ENCODE measurements at places on chromosomes 3 and 15.

GRCh38 chr3:71672340-71672739 is 52.9 kb downstream of the EIF4E3 start:
- DNase-seq, result no peak

- no peak for DNase-seq
Measured at GRCh38 chr3:150544041-150544440, 2.3 kb downstream of the SERP1 start.

DNA sequence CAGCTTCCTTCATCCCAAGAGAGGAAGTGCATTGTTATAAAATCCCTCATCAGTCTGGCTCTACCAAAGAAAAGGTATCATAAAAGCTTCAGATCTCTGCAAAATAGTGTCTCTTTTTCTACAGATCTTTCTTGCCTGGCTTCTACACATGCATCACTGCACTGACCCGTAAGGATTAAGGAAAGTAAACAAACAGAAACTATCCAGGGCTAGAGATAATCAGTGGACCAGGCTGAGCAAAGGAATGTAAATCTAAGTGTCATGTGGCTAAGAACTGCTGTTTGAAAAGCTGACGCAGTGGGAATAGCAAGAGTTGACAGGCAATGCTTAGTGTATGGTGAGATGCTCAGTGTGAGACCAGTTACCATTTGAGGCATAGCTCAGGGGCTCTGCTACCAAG is 339.7 kb downstream of the IL5RA start:
- DNase-seq, result no peak

DNA sequence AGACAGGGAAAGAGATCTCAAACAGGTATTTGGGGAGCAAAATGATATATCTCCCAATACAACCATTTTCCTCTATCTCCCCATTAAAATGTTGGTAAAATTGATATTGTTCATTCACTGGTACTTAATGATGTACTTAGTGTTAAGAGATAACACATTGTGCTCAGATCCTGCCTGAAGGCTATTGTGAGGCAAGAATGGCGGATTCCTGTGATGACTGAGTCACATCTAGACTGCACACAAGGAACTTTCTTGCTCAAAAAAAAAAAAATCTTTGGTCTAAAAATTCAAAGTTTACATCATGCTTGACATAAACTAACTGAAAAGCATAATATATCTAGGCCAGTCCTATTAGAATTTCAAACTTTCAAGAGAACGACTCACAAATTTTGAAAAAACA is 171.1 kb upstream of the TTC14 start:
- no peak for DNase-seq

DNA sequence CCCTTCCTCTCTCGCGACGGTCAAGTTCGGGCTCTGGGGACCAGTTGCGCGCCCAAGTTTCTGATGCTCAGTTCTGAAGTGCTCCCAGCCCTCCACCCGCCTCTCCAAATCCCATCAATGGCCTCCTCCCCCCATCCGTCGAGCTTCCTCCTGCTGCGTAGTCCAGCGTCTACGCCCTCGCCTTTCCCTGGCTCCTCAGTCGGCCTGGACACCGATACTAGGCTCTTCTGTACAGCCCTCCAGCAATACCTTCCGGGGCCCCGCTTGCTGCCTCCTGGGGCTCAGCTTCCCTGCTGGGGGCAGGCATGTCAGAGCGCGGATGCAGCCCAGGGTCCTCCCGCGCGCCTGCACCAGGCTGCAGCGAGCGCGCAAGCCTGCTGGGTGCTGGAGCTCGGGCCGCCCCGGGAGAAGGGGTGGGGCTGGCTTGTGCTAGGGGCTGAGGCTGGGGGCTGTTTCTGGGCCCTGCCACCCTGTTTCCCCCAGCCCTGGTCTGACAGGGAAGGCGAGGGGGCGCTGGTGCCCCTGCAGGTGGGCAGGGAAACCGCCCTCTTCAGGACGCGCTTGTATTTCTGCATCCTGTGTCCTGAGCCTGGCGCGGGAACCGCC is 353.3 kb upstream of the SUCLG2 start:
- DNase-seq, result no peak
